ENCODE measurements at places on chromosomes 4 and X. TPM values are rescaled to one million over a fixed set of nuclear protein-coding genes. Genes with fewer than 3 reads are reported as not detected.
A peak's percentile ranks its signal among the peaks of the same experiment; 100 is the strongest.

DNA sequence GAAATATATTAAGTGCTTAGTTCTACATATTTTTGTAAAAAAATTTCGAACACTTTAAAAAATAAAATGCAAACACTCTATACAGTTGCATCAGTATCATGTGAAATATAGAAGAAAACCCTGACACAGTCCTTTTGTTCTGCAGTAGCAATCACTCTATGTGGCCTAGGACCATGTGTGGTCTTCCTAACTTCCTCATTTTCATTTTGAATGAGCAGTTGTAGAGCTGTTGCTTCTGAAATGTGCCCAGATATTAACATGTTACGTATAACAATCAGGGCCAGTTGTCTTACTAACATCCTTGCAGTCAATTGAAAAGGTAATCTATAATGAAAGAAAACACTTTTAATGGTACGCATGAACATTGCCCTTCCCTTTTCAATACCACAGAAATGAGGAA lies 107.9 kb downstream of the ZNF827 start:
- no peak for DNase-seq

DNA sequence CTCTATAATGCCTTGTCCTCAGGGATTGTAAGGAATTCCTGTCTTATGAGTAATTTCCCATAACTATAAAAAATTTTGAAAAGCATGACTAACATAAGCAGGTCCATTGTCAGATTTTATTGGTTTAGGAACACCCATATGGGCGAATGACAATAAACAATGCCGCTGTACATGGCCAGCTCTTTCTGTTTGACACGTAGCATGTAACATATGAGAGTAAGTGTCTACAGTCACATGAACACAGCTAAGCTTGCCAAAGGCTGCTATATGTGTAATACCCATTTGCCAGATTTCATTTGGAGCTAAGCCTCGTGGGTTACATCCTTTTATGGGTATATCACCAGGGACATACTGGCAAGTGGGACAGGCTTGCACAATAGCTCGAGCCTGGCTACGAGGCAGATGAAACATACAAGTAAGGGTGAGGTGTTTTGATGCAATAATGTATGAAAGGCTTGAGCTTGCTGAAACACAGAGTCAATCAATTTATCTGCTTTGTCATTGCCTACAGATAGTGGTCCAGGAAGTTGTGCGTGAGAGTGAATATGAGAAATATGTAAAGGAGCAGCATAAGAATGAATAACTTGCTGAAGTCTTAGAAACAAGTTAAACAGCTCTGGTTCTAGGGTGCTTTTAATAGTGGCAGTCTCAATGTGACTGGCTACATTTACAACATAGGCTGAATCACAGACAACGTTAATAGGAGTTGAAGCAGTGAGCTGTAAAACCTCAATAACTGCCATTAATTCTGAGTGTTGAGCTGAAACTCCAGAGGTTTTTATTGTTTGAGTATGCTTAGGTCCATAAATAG lies 67.4 kb upstream of the UGT2B10 start:
- no peak for DNase-seq

WNK3 gene
- total RNA-seq: 1.1 TPM

MAP3K15 gene
- under 0.01 TPM for total RNA-seq

DNA sequence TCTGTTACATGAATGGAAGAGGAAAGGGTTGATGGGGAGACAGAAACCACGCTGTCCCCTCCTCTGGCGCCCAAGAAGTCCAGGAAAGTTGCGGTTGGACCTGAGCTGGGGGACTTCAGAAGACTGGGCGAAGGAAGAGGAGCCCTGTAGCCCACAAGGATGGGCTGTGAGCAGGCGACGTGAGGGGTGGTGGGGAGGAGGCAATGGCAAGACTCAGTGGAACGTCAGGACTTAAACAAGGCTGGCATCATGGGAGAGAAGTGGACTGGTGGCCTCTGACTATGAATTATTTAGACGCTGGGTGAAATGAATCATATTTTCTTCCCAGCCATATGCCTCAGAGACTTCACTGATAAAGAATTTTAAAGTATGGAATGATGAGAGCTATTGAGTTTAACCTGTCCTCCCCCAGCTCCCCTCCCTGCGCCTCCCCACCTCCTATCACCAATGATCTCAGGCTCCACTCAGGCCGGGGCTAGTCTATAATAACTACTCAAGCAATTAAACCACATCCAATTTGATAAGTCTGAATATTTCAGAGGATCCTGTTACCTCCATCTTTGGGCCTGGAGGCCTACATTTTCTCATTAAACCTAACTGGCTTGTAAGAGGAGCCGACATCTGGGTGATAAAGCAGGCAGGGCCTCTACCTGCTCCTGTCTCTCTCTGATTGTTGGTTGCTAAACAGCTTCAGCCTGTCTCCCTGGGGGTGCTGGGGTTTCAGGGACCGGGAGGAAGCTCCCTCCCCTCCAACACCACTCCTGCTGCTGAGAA lies 63.6 kb downstream of the SMIM20 start:
- no peak for DNase-seq

HPGD gene
- not detected for total RNA-seq

FDCSP gene
- total RNA-seq: not detected

CTPS2 gene
- total RNA-seq: 8.0 TPM

GRCh38 chrX:122788216-122788615 lies 395.9 kb upstream of the GRIA3 start:
- DNase-seq: no peak

TAB3 gene
- total RNA-seq: 16.2 TPM

AFF2 gene
- 10.0 TPM for total RNA-seq

DNA sequence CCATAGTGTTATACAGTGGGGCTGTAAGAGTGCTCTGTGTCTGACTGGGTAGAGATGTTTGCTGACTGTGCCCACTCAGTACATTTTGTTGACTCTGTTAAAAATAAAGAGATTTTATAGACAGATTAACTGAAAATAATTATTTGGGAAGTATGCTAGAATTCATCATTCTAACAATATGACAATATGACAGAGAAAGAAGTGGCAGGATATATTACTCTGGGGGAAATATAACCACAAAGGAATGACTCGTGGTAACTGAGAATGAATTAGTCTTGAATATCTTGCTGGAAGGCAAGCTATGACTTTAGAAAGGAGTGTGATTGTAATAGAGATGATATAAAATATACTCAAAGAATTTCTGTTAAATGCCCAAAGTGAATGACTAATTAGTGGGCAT lies 46.8 kb downstream of the TMEM165 start:
- DNase-seq: no peak

GRCh38 chr4:14816623-14817261 lies 185.5 kb upstream of the CPEB2 start:
- DNase-seq: no peak

- DNase-seq: peak; percentile 83
Measured at GRCh38 chr4:173367946-173368345, 2.8 kb upstream of the SAP30 start.

TRMT10A gene
- 14.5 TPM for total RNA-seq

SULT1E1 gene
- total RNA-seq: not detected

TMSB15C gene
- total RNA-seq: 3.2 TPM

TMEM35A gene
- 1.5 TPM for total RNA-seq

DNA sequence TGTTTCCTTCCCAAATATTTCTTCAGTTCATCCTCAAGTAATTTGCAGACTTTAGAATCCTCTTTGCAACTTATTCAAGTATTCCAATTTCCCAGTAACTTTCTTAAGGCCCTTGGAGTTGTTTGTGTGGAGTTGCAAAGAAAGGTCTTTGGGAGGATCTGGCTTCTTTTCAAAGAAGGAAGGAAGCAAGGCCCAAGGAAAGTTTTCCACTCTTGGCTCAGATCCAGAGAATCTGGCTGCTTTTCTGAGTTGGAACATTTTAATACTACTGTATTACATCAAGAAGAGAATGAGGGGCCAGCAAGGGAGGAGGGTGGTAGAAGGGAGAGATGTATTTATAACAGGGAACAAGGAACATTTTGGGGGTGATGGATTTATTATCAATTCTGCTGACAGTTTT lies 10.5 kb downstream of the CDX4 start:
- no peak for DNase-seq

DNA sequence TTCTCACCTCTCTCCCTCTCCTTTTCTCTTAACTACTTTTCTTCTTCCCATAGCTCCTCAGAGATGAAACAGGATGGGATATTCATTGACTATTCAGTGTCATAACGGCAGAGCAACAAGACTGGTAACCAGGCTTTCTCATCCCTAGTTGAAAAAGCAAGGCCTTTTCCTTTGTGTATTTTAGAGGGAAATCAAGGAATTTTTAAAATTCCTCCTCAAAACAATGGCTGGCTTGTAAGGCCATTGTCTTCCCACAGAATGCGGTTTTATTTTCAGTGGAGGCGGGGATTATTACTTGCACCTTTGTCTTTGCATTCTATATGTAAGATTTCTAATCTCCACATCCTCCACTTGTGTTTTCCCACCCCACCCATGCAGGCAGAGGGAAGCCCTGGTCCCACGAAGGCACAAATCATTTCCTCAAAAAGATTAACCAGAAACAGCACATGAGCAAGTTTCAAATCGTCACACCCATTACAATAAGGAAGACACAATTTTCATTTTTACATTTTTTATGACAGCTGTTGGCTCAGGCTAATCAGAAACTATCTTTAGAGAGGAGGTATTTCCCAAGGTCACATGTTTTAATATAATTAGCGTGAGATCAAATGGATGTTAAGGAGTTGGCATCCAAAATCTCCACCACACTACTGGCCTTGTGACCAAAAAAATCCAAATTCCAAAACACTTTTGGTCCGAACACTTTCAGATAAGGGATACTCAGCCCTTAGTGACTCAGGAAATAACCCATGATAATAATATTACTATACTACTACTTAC lies 53.0 kb upstream of the KDR start:
- no peak for DNase-seq

GRCh38 chr4:169567916-169568315 lies 44.5 kb downstream of the NEK1 start:
- DNase-seq: peak; percentile 64

TMEM271 gene
- total RNA-seq: not detected

DNA sequence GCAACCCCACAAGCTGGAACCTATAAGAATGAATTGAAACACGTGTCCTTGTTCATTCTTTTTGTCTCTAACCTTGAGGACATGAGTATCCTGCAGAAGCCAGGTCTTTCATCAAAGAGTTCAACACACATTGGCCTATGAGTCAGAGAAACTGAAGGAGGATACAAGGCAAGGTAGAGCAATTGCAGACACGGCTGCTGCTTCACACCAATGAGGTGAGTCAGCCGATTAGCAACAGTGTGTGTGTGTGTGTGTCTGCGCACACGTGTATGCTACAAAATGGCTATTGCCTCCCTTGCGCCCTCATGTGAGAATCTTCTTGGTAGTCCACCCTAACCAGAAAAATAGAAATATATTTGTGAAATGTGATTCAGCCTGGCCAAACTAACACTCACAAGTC lies 1477.7 kb upstream of the IGFBP7 start:
- DNase-seq: no peak

CCDC160 gene
- 0.36 TPM for total RNA-seq

DNA sequence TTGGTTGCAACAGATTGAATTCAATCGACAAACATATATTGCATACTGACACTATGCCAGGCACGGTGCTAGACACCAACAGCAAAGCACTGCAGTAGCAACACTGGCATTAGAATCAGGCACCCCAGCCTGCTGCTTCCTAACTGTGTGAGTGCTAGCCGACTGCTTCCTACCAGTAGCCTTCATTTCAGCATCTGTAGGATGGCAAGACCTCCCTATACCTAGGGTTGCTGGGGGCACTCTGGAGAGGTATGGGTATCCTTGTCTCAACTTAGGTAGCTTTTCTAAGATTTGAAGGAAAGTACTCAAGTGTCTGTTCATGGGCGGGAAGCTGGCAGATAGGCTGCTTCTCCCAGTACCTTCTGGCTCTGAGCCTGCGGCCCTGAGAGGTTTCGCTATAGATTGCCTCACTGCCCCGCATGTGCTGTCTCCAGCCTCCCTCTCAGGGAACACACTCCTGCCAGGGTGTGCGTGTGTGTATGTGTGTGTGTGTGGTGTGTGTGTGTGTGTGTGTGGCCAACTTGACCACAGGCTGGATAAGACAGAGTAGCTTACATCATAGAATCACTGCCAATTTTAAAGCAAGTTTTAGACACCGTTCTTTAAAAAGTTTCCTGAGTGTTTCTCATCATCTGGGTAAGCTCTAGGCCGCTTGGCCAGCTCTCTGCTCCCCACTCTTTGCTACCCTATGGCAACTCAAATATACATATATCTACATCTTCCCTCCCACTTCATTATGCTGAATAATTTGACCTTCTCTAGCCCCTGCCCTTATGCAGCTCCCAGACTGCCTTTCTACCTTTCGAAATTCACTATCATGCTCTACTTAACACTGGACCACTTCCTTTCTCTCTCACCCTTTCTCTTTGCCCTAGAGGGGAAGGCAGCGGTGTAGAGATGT lies 97.0 kb upstream of the PJA1 start:
- peak; percentile 51 for DNase-seq

DNA sequence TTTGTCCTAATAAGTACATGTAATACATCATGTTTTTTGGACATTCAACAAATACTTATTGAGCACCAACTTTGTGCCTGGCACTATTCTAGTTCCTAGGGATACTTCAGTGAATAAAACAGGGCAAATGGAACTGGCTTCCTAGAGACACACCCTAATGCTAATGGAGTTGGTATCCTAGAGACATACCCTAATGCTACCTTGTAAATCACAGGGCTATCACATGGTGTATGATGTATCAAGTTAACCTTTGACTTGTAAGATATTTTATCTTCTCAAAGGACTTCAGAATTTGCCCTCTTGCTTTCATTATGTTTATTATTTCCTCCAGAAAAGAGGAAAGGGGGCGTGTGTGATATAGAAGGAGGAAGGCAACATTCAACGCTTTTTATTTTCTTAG lies 10.1 kb downstream of the GK start:
- no peak for DNase-seq

PPEF2 gene
- total RNA-seq: not detected

- no peak for DNase-seq
Measured at GRCh38 chrX:13474164-13474516, 95.3 kb upstream of the EGFL6 start.

CT45A7 gene
- not detected for total RNA-seq

GRCh38 chr4:12707381-12708175 lies 776.6 kb downstream of the RAB28 start:
- no peak for DNase-seq

DNA sequence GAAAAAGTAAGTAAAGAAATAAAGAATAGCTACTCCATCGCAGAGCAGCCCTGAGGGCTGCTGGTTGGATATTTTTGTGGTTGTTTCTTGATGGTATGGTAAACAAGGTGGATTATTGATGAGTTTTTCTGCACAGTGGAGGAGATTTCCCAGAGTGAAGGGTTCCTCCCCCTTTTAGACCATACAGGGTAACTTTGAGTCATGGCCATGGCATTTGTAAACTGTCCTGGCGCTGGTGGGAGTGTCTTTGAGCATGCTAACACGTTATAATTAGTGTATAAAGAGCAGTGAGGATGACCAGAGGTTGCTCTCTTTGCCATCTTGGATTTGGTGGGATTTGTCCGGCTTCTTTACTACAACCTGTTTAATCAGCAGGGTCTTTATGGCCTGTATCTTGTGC lies 128.2 kb downstream of the ASMT start:
- no peak for DNase-seq

DNA sequence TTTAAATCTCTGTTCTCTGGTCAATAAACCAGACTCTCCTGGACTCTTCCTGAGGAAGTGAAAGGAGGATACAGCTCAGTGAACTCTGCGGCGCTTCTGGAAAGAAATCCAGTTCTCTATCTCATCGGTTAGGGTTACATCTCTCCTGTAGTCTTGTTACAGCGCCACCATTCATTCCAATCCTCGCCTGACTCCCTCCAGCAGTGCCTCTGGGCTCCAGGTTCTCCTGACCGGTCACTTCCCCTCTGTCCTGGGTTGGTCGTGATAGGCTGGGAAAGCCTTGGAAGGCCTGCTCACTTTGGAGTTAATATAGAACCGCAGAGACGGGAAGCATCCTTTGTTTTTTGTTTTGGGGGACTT lies 97.0 kb upstream of the STOX2 start:
- no peak for DNase-seq

GRCh38 chr4:118942465-118942864 lies 53.8 kb downstream of the SYNPO2 start:
- no peak for DNase-seq

Data from osteoblast (primary cell).